Bronchial epithelial cell (primary cell): ENCODE measurements at places on chromosomes 3 and 15.

DNA sequence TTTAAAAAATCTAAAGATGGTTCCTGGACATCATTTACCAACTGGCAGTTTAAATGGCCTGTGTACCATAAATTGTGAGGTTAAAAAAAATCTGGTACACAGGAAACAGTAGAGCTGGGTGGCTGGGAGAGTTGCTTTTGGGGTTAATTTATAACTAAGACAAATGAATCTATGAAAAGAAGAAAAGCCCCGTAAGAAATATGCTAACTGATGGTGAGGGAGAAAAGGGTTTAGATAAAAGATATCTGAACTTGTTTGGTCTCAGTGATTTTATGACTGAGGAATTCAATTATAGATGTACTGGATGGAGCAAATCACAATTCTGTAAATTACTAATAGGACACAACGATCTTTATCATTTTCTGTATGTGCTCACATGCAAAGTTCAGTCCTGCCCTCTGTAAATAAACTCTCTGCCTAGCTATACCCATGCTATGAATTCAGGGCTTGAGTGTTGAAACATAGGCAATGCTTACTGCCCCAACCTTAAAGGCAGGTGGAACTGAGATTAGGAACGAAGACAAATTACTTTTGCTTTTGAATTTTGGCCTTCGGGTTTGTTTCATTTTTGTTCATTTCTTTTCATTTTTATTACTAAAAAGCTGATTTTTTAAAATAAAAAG is 28.0 kb downstream of the PPARG start:
- no peak for DNase-seq

DNA sequence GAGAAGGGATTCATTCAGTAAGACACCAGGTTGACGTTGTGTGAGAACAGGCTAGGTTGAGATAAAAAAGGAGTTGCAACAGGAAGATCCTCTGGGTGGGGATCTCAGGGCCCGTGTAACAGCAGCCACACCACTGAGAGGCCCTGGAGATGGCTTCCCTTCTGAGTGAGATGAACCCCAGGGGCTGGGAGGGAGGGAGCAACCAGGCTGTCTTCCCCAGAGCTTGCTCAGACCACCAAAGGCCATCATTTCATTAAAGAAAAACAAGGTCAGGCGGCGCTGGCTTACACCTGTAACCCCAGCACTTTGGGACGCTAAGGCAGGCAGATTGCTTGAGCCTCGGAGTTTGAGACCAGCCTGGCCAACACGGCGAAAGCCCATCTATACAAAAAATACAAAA is 187.7 kb downstream of the ATP10A start:
- DNase-seq = no peak

GRCh38 chr15:56929933-56930332 is 11.5 kb downstream of the TCF12 start:
- DNase-seq = peak; percentile 53

DNA sequence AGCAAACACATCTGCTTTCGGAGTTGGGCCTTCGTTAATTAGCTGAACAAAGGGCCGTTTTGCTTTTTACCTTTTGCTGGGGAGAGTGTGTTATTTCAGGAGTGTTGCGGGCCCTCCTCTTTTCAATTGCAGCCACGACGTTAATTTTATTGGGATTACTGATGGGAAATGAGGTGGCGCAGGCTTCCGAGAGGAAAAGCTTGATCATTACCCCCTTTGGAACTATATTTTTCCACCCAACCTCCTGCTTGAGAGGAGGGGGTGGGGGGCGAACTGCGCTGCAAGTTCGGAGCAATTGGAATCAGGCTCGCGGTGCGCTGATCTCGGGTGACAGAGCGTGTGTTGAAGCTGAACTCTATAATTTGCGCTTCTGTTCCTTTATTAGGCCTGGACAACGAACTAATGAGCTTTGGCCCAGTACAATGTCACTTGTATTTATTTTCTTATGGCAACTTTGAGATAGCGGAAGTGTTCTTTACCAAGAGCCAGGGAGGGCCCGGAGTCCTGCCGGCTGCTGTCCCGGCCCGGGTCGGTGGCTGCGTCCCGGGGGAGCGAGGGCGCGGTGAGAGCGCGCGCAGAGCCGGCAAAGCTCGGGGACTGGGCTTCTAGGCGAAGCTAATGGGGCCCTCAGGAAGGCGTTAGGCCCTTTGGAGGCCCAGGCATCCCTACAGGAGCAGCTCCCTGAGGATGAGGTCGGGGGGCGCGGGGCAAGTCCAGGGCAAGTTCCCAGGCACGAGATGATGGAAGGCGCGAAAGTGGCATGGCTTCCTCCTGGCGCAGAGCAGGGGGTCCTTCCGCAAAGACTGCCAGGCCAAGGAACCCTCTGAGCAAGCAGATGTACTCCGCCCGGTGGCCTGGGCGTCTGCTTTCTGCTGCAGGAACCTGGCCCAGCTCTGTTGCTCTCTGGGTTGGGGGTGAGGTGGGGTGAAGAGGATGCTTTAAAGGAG is 12.9 kb downstream of the NR2F2 start:
- DNase-seq = no peak

- no peak for DNase-seq
Observed at GRCh38 chr3:116423945-116424344, 21.3 kb downstream of the LSAMP start.

DNA sequence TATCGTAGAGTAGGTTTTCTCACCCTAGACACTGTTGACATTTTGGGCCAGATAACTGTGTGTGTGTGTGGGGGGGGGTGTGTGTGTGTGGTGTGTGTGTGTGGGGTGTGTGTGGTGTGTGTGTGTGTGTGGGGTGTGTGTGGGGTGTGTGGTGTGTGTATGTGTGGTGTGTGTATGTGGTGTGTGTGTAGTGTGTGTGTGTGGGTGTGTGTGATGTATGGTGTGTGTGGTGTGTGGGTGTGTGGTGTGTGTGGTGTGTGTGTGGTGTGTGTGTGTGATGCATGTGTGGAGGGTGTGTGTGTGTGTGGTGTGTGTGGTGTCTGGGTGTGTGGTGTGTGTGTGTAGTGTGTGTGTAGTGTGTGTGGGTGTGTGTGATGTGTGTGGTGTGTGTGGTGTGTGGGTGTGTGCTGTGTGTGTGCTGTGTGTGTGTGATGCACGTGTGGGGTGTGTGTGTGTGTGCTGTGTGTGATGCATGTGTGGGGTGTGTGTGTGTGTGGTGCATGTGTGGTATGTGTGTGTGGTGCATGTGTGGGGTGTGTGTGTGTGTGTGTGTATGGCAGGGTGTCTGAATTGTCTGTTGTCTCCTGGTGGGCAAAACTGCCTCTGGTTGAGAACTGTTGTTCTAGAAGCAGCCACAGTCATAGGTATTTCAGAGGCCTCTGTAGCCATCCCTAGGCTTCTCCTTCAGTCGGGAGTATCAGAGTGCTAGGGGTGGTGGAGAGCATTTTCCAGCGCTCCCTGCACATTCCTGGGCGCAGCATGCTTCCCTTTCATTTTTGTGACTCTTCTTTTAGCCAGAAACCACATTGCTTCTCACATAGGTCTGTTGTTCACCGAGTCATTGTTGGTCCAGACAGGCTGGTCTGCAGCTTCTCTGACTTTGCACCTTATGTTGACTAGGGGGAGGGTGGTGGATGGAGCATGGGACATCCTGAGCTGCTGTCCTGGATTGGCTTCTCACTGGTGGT is 84.4 kb downstream of the THSD4 start:
- no peak for DNase-seq

DNA sequence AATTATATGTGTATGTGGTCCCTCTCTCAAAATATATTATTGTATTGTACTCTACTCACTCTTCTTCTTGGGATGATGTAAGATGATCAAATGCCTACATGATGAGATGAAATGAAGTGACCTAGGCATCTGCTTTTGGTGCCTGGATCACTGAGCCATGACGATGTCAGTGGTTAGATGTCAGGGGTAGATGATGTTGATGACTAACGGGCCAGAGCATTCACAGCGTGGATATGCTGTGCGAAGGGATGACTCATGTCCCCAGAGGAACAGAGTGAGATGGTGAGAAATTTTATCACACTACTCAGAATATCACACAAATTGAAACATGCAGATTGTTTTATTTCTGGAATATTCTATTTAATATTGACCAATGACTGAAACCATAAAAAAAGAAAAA is 233.9 kb upstream of the CADM2 start:
- DNase-seq = peak; percentile 3

DNA sequence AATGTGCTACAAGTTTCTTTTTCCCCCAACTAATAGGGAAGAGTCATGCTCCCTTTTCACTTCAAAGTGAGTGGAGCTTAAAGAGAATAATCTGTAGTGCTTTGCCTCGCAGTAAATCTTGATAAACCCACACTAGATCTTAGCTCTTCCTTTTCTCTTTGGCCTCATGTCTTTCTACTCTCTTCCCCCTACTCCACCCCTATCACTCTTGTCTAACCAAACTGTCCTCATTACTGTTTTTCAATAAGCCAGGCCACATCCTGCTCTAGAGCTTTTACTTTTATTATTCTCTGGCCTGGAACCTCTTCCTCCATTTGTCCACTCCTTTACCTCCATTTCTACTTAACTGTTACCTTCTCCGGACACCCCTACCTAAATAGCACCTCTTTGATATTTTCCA is 291.0 kb upstream of the SATB1 start:
- DNase-seq = no peak

GRCh38 chr15:79349525-79349924 is 38.6 kb downstream of the TMED3 start:
- no peak for DNase-seq

DNA sequence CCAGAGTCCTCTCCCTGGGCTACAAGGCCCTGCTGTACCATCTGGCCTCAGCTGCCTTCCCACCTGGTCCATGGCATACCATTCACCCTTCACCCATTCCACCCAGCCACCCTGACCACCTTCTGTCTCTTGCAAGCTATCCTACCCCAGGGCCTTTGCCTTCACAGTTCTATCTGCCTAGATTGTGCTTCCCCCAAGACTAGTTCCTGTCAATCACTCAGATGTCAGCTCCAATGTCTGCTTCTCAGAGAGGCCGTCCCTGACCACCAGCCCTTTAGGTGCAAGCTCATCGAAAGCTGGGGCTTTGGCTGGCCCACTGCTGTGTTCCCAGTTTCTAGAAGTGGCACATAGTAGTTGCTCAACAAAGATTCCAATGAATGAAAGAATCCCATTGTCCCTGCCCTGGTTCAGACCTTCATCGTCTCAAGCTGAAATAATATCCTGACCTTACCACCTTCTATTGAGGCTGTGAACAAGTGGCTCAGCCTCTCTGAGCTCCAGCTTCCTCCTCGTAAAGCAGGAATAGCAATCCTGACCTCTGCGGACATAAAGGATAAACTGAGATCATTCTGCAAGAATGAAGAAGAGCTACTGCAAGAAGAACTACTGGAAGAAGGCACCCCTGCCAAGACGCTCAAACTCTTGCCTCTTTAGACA is 15.8 kb downstream of the EFCAB12 start:
- no peak for DNase-seq

GRCh38 chr3:50155891-50156290 is 767 bp downstream of the SEMA3F start:
- no peak for DNase-seq

DNA sequence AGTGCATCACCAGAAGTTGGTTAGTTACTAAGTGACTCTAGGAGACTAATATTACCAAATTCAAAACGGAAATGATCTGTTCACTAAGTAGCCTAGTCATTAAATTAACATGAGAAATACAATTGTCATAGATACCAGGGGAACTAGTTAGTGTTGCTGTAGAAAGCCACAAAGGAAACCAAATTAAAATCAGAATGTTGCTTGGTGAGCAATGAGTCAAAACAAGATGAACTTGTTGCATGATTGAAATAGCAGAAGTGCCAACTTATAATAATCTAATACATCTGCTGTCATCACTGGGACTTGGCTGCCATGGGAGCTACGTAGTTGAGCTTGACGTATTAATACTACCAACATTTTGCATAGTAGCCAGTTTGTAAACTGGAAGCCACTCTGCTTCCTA is 458.1 kb downstream of the DIPK2A start:
- peak; percentile 69 for DNase-seq

DNA sequence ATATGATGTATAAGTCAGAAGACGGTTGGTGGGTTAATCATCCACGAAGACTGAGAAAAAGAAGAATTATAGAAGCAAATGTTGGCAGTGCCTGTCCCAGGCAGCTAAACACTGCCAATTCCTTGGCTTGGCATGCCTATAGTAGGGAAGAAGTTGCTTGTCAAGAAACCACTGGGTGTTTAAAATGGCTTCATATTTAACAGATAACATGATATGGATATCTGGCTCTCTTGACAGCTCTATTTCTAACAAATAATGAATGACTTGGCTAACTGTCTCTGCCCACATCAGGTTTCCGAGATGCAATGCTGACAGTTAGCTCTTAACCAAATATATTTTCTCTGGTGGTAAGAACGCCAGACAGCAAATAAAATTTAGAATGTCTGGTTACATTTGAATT is 341.7 kb upstream of the KCNMB2 start:
- DNase-seq = no peak

GRCh38 chr15:89421219-89421618 is 75.2 kb downstream of the RHCG start:
- DNase-seq = no peak

DNA sequence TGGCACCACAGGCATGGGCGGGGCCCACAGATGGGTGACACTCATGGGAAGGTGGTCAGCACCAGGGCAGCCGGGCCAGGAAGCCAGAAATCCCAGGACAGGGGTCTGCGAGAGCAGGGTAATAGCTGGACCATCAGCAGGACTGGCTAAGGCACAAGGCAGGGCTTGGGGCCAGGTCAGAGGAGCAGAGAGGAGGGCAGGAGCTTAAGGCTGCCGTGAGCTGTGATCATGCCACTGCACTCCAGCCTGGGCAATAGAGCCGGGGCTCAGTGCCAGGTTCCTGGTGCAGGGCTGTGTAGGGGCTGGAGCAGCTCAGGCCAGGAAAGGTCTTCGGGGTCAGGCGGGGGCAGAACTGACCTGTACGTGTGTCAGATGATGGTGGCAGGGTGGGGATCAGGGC is 64.2 kb upstream of the LINGO1 start:
- no peak for DNase-seq

GRCh38 chr3:125019271-125019670 is 36.5 kb downstream of the HEG1 start:
- no peak for DNase-seq

DNA sequence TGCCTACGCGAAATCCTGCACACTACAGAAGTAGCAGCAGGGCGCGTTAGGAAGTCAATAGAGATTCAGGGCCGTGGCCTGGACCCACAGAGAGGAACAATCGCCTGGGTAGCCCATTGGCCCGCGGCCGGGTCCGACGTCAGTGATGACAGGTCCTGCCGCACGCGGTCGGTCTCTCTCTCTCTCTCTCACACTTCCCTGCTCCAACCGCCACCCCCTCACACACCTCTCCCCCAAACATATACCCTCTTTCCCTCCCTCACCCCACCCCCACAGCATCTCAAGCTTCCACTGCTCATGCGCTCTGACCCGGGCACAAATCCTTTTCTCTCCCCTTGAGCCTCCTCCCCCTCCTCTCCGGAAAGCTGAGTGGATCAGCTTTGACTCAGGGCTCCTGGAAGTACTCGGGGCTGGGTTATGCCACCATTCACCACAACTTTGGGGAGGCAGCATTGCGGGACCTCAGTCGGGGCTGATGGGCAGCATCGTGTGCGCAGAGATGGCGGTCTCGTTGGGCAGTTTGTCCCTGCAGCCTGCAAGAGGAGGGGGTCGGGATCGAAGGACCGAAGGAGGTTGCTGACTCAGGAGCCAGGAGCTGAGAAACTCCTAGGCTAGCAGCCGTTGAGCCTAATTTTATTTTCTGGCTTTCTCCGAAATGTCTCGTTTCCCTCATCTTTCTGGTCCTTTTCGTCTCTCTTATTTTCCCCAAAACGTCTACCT is 9.0 kb downstream of the ZIC4 start:
- DNase-seq = no peak
